Mucosa of gallbladder (tissue), 1 donor: ENCODE measurements at places on chromosomes 4 and X. TPM values are rescaled to one million over a fixed set of nuclear protein-coding genes. Genes with fewer than 3 reads are reported as not detected.

The PPP1R2C gene
- not detected for total RNA-seq

The KCNIP4 gene
- total RNA-seq: 3.3 TPM

The CSAG3 gene
- not detected for total RNA-seq

The HGFAC gene
- total RNA-seq: 1.9 TPM

The KIT gene
- total RNA-seq: 24.4 TPM

The RBM46 gene
- total RNA-seq: 1.3 TPM

The MPP1 gene
- total RNA-seq: 48.5 TPM

DNA sequence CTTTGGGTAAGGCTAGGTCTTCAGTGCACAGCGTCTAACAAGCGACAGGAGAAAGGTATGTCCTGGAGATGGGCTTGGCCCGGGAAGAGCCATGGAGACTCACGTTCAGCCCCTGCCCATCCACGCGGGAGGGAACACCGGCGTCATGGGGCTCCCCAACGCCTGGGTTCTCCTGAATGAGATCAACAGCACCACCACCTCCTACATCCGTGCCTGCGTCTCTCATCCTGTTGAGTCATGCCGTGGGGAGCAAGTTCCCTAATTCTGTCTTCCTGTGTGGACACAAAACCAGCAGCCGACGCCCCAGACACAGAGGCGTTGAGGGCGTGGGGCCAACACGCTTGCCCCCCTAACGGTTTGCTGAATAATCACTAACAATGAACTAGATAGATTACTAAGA is 20.1 kb upstream of the IL3RA start:
- DNase-seq: peak; percentile 61

- peak; percentile 75 for DNase-seq
Observed at GRCh38 chrX:64975989-64976672, at the start of gene ZC4H2. Gene ZC4H2, minus strand, starts transcription at chrX:64976450. Its CDS starts 73 bp downstream, at chrX:64976377.

- DNase-seq: no peak
Observed at GRCh38 chr4:144289667-144290428, 149.3 kb upstream of the GYPA start.

- DNase-seq: no peak
Observed at GRCh38 chr4:188719794-188720193, 580.6 kb downstream of the TRIML1 start.

- DNase-seq: no peak
Observed at GRCh38 chrX:31870267-31870666, 798.4 kb upstream of the FTHL17 start.

DNA sequence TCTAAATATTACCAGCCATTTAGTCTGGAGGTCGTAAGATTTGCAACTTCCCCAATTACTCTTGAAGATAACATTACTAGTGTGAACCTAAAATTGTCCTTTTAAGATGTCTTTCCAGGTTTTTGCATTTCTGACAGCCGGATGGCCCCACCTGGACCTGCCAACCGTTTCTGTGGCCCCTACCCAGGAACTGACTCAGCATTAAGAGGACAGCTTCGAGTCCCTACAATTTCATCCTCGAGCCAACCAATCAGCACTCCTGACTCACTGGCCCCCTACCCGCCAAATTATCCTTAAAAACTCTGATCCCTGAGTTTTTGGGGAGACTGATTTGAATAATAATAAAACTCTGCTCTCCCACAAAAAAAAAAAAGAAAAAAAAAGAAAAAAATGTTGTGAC is 112.0 kb downstream of the SCLT1 start:
- DNase-seq: no peak

DNA sequence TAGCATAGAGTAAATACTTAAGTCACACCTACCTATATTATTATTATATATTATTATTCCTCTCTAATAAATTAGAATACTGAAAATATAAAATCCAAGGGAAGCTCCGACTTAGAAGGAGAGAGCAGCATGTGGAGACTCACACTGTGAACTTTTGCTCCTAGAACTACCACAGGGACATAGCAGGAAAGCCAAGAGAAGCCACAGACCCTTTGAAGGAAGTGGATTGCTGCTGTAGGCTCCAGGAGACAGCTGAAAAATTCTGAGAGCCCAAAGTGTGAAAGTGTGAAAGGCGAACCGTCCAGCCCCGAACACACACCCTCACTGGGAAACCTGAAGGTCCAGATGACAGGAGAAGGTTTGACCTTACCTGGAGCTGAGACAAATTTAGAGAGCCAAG is 177.0 kb downstream of the FAM13A start:
- no peak for DNase-seq

DNA sequence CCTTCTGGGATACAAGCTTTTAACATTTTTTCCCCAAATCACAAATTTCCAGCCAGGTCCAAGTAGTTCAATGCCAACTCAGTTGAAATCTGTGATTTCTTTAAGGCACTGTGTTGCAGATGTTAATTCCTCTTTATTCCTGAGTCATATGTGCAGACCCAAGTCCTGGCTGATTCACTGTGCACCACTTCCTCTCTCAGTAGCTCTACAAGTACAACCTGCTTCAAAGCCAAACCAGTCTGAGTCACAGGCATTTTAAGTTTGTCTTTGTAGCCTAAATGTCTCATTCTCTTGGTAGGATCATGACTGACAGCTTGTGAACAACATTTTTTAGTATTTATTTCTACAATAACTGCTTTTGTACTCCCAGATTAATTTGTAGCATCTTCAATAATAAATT is 165.6 kb upstream of the S100G start:
- no peak for DNase-seq
